ENCODE measurements at places on chromosomes 12 and 14.
A peak's percentile ranks its signal among the peaks of the same experiment; 100 is the strongest.

DNA sequence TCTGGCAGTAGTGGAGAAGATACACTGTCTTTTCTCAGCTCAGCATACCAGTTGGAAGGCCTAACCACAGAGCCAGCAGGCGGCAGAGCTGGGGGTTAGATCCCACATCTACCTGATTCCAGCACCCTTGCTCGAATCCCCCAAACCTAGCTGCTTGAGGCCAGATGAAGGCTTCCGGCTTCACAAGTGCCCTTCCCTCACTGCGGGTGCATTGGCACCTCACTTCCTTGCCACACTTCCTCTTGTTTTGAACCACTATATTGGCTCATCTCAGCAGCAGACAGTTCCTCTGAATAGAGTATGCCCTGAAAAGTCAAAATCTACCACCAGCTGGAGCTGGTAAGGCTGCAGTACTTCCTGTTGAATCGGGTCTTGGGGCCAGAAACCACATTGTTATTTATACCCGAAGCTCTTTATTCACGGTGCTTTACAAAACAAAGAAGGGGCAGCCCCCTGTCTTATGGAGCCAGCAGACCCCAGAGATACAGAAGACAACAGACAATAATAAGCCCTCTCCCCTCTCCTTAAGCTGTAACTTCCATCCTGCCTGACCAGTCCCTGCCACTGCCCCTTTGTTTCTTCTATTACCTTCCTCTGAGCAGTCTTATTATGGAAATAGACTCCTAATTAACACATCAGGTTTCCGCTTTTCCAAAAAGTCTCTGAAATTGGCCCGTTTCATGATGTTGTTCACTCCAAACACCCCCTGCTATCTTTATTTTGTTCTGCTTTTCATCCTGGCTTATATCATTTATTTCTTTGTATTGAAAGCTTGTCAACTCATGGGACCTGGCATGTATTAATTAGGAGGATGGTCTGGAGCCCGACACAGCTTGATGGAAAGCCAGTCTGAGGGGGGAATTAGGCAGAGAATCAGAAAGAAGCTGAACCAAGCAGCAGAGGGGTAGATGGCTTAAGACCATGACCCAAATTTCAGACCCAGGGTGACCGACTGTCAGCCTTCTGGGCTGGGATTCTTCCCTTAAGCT is 233.5 kb downstream of the EFCAB11 start:
- peak; percentile 66 for DNase-seq

DNA sequence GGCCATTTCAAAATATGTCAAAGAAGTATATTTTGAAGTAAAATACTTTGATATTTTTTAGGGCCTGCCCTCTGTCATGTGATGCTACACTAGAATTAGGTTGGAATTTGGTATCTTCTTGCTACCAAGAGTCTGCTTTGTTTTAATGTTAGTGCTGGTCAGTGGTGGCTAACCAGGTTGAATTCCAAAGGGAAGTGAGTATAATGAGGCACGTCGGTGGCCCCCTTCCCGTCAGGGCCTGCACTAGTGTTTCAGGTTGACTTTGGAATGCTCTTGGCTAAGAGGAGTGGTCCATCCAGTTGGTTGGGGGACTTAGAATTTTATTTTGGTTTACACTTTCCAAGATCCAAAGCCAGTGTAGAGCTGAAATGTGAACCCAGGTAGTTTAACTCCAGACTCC is 185.4 kb downstream of the NOVA1 start:
- DNase-seq: no peak

DNA sequence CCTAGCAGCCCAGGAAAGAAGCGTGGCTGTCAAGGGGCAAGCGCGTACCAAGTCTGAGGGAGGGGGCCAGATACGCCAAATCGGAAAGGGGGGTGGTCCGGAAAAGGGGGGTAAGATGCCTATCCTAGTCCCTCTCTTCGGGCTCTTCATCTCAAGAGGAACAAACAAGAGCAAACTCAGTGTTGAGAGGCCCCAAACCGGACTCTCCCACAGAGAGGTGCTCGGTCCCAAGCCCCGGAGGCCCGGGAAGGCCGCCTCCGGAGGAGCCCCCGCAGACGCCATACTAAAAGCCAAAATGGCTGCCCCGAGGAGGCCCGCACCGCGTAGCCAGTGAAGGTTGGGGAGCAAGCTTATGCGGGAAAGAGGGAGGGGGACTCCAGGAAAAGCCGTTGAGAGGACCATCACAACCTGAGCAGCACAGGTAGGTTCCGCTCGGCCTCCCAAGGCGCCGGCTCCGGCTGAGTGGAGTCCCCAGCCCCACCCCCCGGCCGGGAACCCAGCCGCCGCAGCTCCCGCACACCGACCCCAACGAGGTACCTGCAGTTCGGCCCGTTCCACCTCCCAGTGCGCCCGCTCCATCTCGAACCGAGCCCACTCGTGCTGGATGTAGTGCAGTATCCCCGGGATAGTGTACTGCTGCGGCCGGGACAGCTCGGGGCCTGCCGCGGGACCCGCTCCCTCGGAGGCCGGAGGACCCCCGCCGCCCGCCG is at the start of gene AP4S1:
Gene AP4S1 (plus strand): TSS at position 283 of the 710 bp plus-strand sequence. CDS start 40,548 bp downstream, outside the sequence.
- DNase-seq: peak; percentile 34

DNA sequence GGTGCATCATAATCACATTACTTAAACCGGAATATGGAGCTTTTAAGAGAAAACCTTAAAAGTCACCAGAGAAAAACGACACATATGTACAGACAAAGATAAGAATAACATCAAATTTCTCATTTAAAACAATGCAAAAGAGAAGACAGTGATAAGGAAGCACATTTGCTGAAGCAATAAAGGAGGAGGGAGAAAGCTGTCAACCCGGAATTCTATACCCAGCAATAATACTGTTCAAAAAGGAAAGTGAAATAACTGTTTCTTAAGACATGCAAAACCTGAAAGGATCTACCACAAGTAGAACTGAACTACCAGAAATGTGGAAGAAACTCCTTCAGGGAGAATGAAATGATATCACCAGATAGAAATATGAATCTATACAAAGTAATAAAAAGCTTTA is 15.4 kb downstream of the SLC6A13 start:
- no peak for DNase-seq

- DNase-seq: no peak
Measured at GRCh38 chr12:17284873-17285272, 678.9 kb upstream of the LMO3 start.

DNA sequence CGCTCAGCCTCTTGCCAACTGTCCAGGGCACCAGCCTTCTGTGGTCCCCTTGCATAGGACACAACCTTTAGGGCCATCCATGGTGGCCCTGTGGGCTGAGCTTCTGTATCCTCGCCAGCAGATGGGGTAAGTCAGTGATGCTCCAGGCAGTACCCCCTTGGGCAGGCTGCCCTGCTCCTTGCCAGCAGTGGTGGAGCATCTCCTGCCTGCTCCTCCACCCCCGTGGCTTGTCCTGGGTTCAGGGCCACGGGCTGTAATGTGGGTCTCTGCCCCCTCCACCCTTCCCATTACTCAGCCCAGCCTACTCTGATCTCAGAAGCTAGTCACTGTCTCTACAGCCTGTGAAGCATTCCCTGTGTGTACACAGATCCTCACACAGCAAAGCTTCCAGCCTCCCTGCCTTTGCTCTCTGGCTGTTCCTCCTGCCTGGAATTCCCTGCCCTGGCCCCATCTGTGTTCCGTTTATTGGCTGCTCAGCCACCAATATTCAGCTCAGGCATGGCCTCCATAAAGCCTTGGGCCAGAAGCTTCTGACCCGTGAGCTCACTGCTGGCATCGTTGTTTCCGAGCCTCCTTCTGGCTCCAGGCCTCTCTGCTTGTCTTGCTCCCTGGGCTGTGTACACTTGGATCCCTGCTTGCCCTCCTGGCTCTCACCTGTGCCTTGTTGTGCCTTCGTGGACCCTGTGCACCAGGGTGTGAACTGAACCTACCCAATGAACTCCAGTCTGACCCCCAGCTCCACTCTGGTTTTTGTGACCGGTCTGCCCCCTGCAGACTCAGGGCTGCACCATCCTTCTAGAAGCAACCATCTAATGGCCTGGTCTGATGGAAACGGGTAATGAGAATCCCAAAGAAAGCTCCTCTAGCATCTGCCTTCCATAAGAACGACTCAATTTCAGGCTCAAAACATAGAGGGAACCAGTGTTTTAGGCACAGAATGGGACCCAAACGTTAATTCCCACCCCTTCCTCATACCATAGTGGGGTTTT is 177.0 kb upstream of the PRMT8 start:
- no peak for DNase-seq

DNA sequence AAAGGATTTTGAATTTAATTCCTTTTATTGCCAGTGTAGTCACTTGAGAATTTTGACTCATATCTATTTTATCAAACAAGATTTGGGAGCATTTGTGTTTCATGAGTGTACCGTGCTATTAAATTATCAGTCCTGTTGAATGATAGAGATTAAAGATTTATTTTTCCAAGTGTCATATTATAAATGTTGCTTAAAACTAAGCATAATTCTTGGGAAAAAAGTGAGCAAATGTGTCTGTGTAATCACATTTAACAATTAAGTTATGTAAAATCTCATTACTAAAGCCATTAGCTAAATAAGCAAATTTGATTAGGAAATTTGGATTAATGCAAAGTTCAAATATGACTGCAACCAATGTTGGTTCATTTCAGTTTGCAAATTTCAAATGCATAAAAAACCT is 266.7 kb downstream of the TMTC2 start:
- DNase-seq: no peak

DNA sequence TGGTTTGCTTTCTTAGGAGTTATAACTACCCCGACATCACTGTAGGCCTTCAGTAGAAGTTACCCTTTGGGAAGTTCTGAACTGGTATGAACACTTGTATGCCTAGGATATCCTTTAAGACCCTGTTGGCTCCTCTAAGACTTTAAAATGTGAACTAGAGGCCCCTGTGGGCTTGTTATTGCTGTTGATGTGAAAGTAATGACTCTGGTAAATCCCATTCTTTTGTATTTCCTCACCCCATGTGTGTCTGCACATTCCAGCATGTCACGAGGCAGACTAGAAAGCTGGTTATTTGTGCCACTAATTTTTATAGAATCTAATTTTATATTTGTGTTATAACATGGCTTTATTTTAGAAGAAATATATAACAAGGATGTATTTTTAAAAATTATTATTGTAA is 48.9 kb downstream of the SERPINA10 start:
- DNase-seq: no peak

- DNase-seq: peak; percentile 69
Measured at GRCh38 chr14:69712599-69713088, 54.3 kb upstream of the SRSF5 start.

- DNase-seq: no peak
Measured at GRCh38 chr12:68336889-68337303, 4.7 kb upstream of the MDM1 start.

- no peak for DNase-seq
Measured at GRCh38 chr12:115064296-115064695, 380.3 kb upstream of the TBX3 start.

GRCh38 chr12:3092764-3093163 is 15.6 kb downstream of the TSPAN9 start:
- no peak for DNase-seq

- no peak for DNase-seq
Measured at GRCh38 chr12:26455936-26456574, 260.7 kb downstream of the SSPN start.

DNA sequence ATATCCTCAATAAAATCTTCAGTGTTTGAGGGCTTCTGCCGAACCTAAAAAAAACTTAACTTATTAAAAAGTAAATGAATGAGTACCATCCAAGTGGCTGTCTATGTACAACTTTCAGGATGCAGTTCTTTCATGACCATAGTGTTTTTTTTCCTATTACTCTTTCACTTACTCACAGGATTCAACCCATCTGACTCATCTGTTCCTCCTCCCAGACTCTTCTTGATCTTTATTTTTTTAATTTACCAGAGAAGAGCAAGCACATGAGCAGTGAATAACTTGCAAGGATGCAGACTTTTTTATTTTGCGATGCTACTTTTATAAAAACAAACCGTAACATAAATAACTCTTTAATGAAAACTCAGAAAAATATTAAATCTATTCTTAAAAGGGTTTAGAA is 24.5 kb downstream of the RECQL start:
- no peak for DNase-seq

DNA sequence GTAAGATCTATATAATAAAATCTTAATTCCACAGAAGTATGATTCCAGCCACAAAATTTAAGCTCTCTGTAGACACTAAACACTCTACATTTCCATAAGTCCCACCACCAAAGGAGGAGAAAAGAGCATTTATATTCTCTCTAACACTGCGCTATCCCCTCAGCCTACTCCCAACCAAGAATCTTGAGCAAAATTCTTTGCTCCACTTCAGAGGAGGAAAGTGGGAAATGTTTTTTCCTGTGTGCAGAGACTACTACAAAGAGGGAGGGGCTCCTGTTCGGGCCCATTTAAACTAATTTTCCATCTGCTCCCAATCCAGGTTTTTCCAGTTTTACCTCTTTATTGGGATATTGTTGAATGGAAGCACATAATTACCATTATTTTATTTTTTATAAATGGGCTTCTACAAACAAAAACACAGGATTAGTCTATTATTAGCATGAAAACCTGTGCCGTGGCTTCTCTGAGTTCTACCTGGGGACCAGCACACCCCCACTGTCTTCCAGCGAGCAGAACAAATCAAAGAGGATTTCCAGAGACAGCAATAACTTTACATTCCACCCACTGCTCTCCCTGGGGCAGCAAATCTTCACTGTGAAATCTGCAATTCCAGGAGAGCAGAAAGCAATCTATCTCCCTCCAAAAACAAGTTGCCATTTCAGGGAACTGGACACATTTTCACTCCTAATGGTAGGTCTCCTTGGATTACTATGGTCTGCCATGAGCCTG is 174.0 kb downstream of the DAD1 start:
- DNase-seq: no peak

DNA sequence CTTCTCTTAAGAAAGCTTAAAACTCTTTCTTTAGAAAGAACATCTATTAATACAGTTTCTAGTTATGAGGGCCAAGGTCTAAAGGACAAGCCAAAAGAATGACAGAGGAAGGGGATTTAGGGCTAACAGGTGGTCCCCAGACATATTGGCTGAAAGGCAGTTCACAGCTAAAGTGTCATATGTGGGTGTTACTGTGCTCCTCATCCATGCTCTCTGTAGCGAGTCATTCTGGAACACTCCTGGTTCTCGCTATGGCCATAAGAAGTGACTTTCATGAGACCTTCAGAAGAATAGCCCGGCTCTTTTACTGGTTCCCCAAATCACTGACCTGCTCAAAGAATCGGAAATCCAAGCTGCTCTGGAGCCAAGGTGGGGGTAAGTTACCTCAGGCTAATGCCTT is 55.0 kb downstream of the TBK1 start:
- no peak for DNase-seq

GRCh38 chr14:92755495-92755894 is 7.1 kb upstream of the LGMN start:
- DNase-seq: no peak

- DNase-seq: no peak
Measured at GRCh38 chr12:108430245-108430644, 84.8 kb upstream of the FICD start.

GRCh38 chr12:47816403-47817271 is 3.1 kb downstream of the HDAC7 start:
- DNase-seq: no peak

- no peak for DNase-seq
Measured at GRCh38 chr14:87679866-87680265, 313.1 kb downstream of the GALC start.

GRCh38 chr14:105930572-105930971 is 404.2 kb downstream of the TMEM121 start:
- no peak for DNase-seq

- no peak for DNase-seq
Measured at GRCh38 chr12:110796952-110797351, 49.8 kb upstream of the CCDC63 start.

- no peak for DNase-seq
Measured at GRCh38 chr12:118925826-118926225, 55.5 kb upstream of the SRRM4 start.

All from heart left ventricle (tissue), 16 donors.